ENCODE measurements at places on chromosomes 5 and 9. TPM values are rescaled to one million over a fixed set of nuclear protein-coding genes. Genes with fewer than 3 reads are reported as not detected.

Gene SEC61B
- polyA plus RNA-seq = 278 TPM

Gene CBY3
- polyA plus RNA-seq = not detected

Gene GPR151
- not detected for polyA plus RNA-seq

Gene PCDHA8
- not detected for polyA plus RNA-seq

Gene OR1Q1
- not detected for polyA plus RNA-seq

Gene BRINP1
- polyA plus RNA-seq = not detected

Gene NAIP
- polyA plus RNA-seq = 1.6 TPM

Gene GARIN3
- polyA plus RNA-seq = not detected

Gene AJM1
- polyA plus RNA-seq = not detected

Gene ASS1
- polyA plus RNA-seq = not detected

Gene GRM6
- not detected for polyA plus RNA-seq

Gene WNK2
- polyA plus RNA-seq = not detected

Gene LAMC3
- polyA plus RNA-seq = 0.17 TPM

Gene IL3
- polyA plus RNA-seq = not detected

Gene PCA3
- not detected for polyA plus RNA-seq

Gene CAVIN4
- polyA plus RNA-seq = not detected

Gene CCNG1
- polyA plus RNA-seq = 71.2 TPM

Gene ZDHHC11B
- not detected for polyA plus RNA-seq

Gene MZB1
- polyA plus RNA-seq = 50.4 TPM

Gene PCDHB16
- polyA plus RNA-seq = not detected

Gene CCDC171
- 0.38 TPM for polyA plus RNA-seq

Gene FBP2
- polyA plus RNA-seq = not detected

Gene NEUROG1
- polyA plus RNA-seq = not detected
